ENCODE measurements at places on chromosomes 16 and 17.

DNA sequence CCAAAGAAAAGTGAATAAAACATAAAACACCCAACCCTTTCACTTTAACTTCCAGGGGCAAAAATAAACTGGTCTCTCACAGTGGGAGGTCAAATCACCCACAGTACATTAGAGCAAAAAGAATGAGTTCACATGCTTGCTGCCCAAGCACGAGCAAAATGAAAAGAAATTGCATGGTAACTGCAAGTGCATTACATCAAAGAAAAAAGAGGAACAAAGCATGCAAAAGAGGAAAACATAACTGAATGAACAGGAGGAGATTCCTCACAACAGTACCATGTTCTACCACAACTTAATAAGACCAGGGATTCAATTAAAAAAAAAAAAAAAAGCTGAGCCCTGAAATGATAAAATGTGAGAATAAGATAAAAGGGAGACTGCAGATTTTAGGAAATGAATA, 12.3 kb downstream of the DNAH2 start:
- DNase-seq = no peak

- no peak for DNase-seq
These were observed 1.2 kb downstream of the STH start for GRCh38 chr17:46000292-46000691.

DNA sequence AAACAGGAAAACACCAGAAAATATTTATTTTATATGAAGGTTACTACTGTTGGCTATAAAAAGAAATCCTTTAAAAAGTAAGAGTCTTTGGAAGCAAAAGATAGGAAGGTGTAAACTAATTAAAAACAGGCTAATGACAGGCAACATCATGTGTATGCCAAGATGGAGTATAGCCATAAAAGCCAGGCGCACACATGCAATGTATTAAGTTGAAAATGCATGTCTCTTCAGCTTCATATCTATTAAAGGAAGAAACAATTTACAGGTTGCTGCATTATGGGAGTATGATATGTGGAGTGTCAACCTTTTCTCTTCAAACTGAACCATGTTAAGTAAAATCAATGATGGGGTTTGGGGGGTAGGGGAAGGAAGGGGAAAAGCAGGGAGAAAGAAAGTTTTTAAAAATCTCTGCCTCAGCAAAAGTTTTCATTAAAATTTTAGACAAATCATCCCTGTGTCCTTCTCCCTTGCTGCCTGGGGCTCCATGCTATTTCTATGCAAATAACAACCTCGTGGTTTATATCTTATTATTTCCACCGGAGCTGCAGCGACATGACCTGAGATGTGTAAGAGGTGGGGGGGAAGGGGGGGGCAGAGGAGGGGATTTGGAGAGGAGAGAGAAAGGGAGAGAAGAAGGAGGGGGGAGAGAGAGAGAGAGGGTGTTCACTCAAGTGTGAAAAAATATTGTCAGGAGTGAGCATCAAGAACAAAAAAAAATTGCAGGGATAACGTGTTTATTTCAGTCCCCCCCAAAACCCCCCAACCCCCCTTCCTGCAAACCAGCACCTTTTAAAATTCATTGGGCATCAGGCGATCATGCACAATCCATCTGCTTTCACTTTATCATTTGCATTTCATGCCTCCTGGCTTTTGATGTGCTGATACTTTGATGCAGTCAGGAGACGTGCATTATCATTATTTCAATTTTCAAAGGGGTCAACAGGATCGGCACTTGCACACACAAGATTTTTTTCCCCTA, 197.6 kb downstream of the AATF start:
- DNase-seq = no peak

- no peak for DNase-seq
These were observed 23.6 kb upstream of the ENPP7 start for GRCh38 chr17:79706931-79707850.

DNA sequence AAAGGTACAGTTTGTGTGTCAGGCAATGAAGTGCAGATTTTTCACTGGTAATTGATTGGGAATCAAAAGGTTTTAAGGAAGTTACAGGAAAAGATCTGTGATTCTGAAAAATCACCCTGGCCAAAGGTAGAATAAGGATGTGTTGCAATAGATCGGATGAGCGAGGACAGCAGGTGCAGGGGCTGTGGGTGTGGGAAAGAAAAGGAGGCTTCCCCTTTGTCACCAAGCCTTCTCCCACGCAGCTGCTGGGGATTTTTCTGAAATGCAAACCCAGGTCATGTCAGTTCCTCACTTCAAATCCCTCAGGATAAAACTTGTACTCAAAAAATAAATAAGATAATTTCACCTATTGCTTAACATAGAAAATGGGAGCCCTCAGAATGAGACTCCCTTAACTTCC, 47.9 kb upstream of the ARHGAP17 start:
- no peak for DNase-seq

DNA sequence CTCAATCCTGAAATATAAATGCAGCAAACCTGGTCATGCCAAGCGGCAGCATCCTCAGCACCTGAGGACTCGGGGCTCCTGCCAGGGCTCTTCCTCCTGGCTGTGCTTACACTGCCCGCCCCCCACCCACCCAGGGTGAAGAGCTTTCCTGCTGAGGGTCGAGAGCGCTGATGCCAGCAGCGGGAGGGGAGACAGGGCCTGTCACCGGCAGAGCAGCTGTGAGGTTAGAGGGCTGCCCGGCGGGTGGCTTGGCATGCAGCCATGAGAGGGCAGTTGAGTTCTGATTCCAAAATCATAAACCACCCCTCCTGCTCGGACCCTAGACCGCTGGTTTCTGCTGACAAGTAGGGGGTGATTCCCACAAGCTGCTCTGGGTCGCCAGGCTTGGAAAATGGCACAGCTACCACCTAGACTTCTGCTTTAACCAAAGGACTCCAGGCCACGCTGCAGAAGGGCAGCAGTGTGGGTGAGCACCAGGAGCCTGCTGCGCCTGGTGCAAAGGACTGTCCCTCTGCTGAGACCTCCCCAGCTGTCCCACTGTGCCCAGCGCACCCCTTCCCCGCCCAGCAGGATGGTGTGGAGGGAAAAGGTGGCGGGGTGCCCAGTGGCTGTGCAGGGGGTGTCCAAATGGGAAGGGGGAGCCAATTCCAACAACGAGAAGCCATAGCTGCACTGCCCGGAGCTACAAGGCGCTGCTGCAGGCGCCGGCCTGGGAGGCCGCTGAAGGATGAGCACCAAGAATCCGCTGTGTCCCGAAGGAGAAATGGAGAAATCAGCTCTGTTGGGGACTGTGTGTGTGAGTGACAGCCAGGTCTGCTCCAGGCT, 26.6 kb downstream of the MXRA7 start:
- no peak for DNase-seq

Data from stimulated activated CD8-positive, alpha-beta memory T cell treated with anti-CD3 and anti-CD28 coated beads, Interleukin-15, amount 100 ng/mL, for 48 hours (primary cell).